Adrenal gland (tissue), 19 donors: ENCODE measurements at places on chromosomes 3 and 15.

GRCh38 chr3:137615659-137616418, 148.3 kb upstream of the SOX14 start:
- DNase-seq, result no peak

DNA sequence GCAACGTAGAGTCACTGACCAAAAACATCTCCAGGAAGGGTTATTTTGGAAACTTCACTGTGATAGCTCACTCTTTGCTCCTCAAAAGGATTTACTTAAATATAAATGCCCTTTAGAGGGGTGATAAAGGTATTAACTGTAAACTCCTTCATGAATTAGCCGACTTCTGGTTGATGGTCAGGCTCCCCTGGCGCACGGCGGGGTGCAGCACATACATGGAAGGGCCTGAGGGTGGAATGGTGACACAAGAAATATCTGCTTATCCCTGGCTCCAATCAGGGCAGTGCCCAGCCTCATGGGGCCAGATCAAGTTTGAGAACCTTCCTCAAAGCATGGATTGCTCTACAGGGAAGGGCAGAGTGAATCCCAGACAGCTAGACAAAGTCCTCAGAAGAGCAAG, 116.5 kb downstream of the IGF2BP2 start:
- no peak for DNase-seq

- no peak for DNase-seq
Observed at GRCh38 chr3:54713455-54713854, 214.4 kb downstream of the LRTM1 start.

GRCh38 chr3:42421818-42422796, 11.7 kb upstream of the LYZL4 start:
- DNase-seq, result no peak

GRCh38 chr3:13265016-13265415, 155.1 kb downstream of the NUP210 start:
- no peak for DNase-seq

- no peak for DNase-seq
Observed at GRCh38 chr15:85920956-85921355, 126.2 kb upstream of the KLHL25 start.

DNA sequence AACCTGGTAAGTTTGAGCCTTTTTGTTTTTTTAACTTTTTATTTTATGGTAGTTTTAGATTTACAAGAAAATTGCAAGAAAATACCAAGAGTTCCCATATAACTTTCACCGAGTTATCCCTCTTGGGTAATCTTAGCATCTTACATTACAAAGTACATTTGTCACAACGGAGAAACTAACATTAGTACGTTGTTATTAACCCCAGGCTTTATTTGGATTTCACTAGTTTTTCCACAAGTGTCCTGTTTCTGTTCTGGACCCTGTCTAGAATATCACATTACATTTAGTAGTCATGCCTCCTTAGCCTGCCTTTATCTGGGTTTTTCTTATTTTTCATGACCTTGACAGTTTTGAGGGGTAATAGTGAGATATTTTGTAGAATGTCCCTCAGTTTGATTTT, 53.5 kb upstream of the KPNA4 start:
- no peak for DNase-seq

- DNase-seq, result no peak
Observed at GRCh38 chr15:57118013-57118799, 199.8 kb downstream of the TCF12 start.

GRCh38 chr3:101676216-101676764, 642 bp downstream of the ZBTB11 start:
- DNase-seq, result peak; percentile 96
